ENCODE measurements at places on chromosomes 1 and 21.

DNA sequence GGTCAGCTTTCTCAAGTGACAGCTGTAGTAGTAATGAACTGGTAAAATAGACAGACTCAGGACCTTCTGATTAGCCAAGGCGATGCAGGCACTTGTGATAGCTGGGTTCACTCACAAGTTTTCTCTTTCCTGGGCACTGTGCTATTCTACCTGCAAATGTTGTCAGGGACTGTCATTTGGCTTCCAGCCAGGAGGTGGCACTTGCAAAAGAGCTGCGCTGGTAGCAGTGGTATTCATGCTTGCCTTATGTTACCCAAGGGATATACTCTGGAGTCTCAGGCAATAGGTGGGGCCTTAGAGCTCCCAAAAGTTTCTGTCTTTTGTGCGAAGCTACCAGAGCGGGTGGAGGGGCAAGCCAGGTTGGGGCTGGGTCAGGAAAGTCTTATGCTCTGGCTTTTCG lies 23.5 kb downstream of the IFI44 start:
- DNase-seq: no peak

DNA sequence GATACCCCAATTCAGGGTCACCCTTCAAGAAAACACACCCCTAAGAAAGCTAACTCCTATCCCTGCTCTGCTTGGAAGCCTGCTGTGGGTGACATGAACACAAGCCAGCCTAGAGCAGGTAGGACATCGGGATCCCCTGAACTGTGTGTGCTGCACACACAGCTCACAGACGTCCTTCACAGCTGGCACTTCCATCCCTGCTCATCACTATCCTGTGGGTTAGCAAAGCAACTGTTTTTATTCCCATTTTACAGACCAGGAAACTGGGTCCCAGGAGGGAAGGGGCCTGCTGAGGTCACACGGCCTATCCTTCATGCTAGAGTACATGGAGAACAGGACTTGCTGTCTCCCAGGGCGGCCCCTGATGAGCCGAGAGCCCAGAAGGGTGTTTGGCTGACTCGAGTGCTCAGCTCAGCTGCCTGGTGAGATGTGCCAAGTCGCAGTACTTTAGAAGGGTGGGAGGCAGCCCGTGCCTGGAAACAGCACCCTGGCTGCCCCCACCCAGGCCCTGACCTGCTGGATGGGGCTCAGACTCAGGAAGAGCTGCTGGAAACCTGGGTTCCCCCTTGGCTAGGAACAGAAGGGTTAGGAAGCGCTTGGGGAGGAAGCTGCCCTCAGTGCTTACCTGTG lies 28.3 kb upstream of the BTG2 start:
- DNase-seq: no peak

GRCh38 chr1:61362351-61362750 lies 280.0 kb downstream of the NFIA start:
- DNase-seq: no peak

- no peak for DNase-seq
These were observed 409.4 kb downstream of the VAV3 start for GRCh38 chr1:107555578-107555977.

DNA sequence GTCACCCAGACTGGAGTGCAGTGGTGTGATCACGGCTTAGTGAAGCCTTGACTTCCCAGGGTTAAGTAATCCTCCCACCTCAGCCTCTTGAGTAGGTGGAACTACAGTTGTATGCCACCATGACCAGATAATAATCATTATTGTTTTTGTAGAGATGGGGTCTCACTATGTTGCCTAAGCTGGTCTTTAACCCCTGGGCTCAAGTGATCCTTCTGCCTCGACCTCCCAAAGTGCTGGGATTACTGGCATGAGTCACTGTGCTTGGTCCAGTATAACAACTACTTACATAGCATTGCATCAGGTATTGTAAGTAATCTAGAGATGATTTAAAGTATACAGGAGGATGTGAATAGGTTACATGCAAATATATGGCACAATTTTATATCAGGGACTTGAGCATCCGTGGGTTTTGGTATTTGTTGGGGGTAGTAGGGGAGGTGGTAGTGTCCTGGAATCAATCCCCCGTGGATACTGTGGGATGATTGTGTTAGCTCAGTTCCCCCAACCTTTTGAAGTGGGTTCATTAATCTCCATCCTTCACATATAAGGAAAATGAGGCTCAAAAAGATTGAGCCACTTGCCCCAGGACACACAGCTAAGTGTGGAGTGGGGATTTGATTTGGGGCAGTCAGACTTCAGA lies 61.4 kb upstream of the CNIH3 start:
- no peak for DNase-seq

GRCh38 chr1:202355944-202356553 lies 7.5 kb downstream of the PPP1R12B start:
- DNase-seq: no peak

DNA sequence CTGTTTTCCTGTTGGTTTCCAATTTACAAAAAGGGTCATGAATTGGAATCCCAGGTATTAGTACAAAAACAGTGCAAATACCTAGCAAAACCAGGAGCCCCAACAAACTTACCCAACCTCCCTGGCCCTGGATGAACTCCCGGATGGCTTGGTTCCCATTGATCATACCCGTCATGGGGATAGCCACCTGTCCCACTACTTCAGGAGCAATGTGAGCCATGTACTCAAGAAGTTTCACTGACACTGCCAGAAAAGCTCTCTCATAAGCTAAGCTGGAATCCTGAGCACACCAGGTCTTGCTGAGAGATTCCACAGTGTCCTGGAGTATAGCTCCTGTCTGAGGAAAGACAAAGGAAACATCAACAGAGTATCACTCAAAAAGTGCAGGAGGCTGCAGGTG lies 5.7 kb downstream of the BCL2L15 start:
- no peak for DNase-seq

DNA sequence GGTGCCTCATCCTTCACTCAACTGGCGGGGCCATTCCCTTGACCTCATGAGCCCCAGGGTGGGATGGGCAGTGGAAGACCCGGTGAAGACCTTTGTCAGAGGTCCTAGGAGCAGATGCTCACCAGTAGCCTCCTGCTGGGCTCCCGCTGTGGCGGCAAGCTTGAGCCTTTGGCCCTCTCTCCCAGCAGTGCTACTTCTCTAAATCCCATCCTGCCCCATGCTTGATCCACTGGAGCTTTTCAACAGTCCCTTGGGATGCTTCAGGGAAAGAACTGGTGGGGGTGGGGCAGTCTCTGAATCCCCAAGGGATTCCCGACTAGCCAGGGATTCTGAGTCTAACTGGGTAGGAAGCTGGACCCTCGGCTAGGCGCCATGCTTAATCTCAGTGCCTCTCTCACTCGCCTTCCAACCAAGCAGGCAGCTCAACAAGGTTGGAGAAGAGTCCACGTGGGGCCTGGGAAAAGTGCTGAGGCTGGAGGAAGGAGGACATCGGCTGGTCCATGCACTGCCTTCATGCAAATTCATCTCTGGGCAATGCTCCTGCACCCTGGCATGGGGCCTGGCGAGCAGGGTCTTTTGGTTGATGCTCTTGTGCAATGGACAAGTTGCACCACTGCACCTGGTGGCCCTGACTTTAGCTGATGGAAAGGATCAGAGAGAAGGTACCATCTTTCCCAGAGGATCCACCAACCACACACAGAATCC lies 190.3 kb downstream of the GRIK3 start:
- no peak for DNase-seq

GRCh38 chr1:157799996-157800395 lies 19.9 kb downstream of the FCRL1 start:
- no peak for DNase-seq

DNA sequence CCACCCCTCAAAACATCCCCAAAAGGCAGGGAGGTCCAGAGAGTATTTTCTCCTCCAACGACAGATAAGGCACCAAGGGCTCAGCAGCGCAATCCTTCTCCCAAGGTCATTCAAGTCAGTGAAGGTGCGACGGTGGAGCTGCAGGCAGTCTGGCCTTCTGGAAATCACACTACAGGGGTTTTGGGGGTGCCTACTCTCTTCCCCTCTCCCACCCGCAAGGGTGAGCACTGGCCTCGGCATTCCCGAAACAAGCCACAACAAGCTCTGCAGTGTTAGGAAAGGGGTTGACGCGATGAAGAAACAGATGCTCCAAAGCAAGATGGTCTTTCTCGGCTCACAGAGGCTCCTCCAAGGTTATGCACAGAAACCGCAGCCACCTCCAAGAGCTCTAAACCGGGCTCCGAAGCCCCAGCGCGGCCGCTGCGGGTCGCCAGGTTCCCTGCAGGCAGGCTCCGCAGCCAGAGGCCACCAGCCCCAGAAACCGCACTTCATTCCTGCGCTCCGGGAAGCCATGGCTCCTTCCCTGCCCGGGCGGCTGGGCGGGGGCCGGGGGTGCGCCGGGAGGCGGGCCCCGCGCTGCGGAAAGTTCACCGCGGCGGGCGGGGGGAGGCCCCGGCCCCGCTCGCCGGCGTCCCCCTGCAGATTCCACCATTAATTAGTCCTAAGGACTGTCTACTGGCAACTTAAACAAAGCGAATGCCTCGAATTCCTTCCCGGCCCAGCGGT lies 1.1 kb downstream of the LUZP1 start:
- no peak for DNase-seq

DNA sequence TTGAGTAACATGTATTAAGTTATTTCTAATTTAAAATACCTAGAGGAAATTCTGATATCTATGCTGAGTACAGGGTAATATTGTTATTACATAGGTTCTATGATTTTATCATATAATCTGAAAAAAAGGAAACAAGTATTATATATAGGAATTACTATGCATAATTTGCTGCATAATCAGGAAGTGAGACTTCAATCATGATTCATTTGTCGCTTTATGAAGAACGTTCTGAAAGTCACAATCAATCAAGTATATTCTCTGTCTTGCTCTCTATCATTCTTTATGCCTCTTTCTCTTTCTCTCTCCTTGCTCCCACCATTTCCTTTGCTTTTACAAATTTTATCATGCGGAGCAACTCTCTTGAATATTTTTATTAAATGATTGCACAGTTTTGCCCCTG lies 1130.3 kb downstream of the PLA2G4A start:
- no peak for DNase-seq

- no peak for DNase-seq
These were observed 6.4 kb downstream of the GABRD start for GRCh38 chr1:2025491-2025981.

DNA sequence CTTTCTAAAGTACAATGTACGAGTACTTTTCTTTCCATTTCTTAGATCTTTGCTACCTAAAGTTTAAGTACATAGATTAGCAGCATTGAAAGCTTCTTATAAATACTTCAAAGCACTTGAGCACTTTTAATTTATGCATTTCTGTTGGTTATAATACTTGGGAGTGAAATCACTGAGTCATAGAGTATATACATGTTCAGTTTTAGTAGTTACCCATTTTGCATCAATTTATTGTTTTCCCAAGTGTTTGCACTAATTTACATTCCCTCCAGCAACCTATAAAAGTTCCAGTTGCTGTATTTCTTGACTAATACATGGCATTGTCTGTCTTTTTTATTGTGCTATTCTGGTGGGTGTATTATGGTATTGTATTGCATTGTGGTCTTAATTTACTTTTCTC lies 20.3 kb downstream of the PRKAA2 start:
- DNase-seq: no peak

DNA sequence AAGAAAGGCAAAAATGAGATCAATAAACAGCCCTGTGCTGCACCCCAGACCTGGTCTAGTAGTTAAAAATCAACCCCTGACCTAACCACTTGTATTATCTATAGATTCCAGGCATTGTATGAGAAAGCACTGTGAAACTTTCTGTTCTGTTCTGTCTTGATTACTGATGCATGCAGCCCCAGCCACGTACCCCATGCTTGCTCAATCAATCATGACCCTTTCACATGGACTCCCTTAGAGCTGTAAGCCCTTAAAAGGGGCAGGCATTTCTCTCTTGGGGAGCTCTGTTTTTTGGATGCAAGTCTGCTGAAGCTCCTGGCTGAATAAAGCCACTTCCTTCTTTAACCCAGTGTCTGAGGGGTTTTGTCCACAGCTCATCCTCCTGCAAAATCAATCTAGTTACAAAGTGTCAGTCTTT lies 24.2 kb upstream of the CD34 start:
- no peak for DNase-seq

- DNase-seq: no peak
These were observed 12.2 kb downstream of the FGR start for GRCh38 chr1:27622828-27623227.

DNA sequence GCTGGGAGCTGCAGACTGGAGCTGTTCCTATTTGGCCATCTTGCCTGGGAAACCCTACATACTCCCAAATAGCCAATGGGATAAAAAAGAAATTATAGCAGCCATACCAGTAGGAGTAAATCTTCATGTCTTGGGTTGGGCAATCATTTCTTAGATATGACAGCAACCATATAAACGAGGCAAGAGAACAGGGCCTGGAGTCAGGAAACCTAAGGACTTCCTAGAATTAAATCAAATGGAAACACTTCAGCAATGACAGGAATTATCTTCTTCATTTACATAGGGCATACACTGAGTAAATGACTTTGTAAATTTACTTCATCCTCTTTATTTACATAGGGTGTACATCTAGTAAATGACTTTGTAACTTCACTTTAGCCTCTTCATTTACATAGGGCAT lies 286.6 kb upstream of the POGK start:
- DNase-seq: no peak

DNA sequence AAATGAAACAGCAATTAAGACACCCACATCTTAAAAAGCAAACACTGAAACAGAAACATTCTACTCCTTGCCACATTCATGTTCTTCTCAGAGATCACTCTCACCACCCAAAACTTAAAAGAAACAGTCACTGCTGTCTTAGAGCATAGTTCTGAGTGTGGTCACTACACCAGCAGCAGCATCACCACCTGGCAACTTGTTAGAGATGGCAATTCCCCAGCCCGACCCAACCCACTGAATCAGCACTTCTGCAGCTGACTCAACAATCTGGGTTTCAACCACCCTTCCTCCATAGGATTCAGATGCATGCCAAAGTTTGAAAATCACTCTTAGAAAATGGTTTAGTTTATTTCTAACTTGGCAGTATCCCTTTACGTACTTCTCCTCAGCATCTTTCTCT lies 126.1 kb downstream of the CDC42BPA start:
- DNase-seq: no peak

GRCh38 chr1:190688096-190688495 lies 210.4 kb upstream of the BRINP3 start:
- DNase-seq: no peak

GRCh38 chr1:9590945-9591668 lies 2.4 kb downstream of the TMEM201 start:
- DNase-seq: no peak

GRCh38 chr21:31505975-31506374 lies 153.5 kb upstream of the SOD1 start:
- DNase-seq: no peak

- DNase-seq: no peak
These were observed 7.3 kb downstream of the KIAA2013 start for GRCh38 chr1:11918799-11919519.

Measured in stimulated activated CD8-positive, alpha-beta memory T cell treated with anti-CD3 and anti-CD28 coated beads, Interleukin-15, amount 100 ng/mL, for 4 hours (primary cell).